ENCODE measurements at places on chromosomes 13 and 19.
A peak's percentile ranks its signal among the peaks of the same experiment; 100 is the strongest.

- no peak for DNase-seq
Measured at GRCh38 chr13:34421858-34422475, 520.1 kb upstream of the NBEA start.

GRCh38 chr13:105307776-105308175, 1227.7 kb downstream of the EFNB2 start:
- DNase-seq: no peak

DNA sequence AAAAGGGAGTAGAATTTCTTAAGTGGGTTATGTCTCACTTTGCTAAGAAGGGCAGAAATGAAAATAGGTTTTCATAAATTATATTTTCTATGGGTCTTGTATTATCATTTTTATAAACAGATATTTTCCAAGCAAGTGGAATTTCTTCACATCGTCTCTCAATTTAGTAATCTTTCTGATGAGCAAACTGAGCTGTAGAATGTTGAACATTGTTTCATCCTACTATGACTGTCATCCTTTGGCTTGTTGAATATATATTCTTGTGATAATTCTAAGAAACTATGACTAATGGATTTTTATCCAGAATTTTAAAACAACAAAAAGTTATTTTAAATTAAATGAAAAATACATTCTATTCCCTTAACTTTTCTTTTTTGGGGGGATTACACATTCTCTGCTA, 313.8 kb downstream of the ENOX1 start:
- DNase-seq: no peak

DNA sequence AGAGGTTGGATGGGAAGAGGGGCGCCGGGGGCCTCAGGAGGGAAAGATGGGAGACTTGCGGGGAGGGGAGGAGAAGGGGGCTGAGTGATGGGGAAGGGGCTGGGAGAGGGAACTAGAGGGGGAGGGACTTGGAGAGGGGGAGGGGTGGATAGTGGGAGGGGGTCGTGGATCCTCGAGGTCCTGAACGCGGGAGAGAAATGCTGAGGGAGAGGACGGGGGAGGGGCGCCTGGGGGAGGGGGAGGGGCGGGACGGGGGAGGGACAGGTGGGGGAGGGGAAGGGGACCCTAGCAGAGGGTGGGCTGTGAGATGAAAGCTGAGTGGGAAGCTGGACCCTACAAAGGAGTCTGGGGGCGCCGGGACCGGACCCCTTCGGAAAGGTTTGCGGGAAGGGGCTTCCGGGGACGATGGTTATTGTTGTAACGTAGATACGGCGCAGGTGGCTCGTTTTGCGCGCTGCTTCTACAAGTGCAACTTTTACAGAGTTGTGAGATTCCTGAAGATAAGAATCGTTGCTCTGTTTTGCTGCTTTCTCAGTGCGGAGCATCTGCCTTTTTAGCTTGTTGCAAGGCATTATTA, 418 bp downstream of the ZNF444 start:
- DNase-seq: no peak

GRCh38 chr13:33057019-33057780, 41.0 kb downstream of the KL start:
- no peak for DNase-seq

GRCh38 chr19:35607661-35608060, 4.9 kb upstream of the HAUS5 start:
- DNase-seq: no peak

DNA sequence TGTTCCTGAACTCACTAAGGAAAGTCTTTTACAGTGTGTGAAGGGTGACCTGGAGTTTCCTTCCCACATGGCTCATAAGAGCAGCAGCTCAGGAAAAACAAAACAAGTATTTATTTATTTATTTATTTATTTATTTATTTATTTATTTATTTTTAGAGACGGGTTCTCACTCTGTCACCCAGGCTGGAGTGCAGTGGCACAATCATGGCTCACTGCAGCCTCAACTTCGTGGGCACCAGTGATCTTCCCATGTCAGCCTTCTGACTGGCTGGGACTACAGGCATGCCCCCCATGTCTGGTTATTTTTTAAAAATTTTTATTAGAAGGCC, 10.4 kb downstream of the ARL11 start:
- no peak for DNase-seq

- no peak for DNase-seq
Measured at GRCh38 chr13:61685682-61686012, 270.0 kb upstream of the PCDH20 start.

- no peak for DNase-seq
Measured at GRCh38 chr19:41421314-41421713, 5.9 kb downstream of the B3GNT8 start.

DNA sequence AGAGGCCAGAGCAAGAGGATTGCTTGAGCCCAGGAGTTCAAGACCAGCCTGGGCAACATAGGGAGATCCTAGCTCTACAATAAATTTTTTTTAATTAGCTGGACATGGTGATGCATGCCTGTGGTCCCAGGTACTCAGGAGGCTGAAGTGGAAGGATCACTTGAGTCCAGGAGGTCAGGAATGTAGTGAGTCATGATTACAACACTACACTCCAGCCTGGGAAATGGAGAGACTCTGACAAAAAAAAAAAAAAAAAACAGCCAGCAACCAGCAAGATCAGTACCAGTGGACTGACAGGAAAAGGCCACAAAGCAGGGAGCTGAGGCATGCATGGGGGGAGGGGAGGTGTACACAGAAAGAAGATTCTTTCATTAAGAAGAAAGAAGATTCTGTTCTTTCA, 52.7 kb upstream of the RFXAP start:
- DNase-seq: no peak

DNA sequence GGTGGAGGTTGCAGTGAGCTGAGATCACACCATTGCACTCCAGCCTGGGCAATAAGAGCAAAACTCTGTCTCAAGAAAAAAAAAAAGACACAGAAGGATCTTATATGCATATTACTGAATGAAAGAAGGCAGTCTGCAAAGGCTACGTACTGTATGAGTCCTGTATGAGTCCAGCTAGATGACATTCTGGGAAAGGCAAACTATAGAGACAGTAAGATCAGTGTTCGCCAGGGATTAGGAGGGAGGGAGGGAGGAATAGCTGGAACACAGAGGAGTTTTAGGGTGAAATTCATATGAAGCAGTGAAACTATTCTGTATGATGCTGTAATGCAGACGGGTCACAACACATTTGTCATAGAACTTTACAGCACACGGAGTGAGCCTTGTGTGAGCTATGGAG, 165.9 kb upstream of the RNF113B start:
- no peak for DNase-seq

GRCh38 chr13:40618581-40619478, 47.6 kb downstream of the FOXO1 start:
- DNase-seq: no peak

DNA sequence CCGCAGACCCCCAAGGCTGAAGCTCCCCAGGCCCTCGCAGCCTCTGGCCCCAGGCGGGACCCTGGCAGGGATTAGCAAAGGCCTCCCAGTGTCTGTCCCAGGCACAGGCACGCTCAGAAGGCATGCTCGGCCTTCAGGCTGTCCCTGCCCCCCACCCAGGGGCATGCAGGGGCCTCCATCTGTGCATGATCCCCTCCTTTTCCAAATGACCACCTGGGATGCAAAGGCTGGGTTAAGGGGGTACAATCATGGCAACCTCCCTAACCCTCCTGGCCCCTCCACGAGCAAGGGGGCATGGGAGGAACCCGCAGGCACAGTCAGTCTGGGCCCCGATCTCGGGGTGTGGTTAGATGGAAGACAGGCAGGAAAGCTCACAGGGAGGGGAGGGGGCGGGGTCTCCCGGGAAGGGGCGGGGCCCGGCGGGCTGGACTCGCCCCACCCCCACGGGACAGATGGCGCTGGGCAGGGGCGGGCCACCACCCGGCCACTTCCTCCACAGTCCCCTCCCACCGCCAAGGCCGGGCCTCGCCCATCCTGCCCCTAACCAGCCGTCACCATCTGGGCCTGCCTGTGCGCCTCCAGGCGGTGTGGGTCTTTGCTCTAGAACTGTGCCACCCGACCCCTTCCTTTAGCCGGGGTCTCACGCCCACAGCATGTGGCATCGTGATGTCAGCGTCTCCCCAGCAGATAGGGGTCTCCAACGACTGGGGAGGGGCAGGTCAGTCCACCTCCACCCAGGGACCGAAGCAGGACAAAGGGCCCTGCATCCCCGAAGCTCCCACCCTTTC, 7.0 kb upstream of the REXO1 start:
- peak; percentile 50 for DNase-seq

- no peak for DNase-seq
Measured at GRCh38 chr13:77699059-77699680, 1.7 kb downstream of the SLAIN1 start.

GRCh38 chr19:18697680-18698079, 14.2 kb downstream of the CRTC1 start:
- no peak for DNase-seq

Measured in stimulated activated CD4-positive, alpha-beta T cell treated with anti-CD3 and anti-CD28 coated beads, Interleukin-12 subunit alpha, Interleukin-12 subunit beta, amount 100 ng/mL, for 24 hours (primary cell).